ENCODE measurements at places on chromosomes 16 and 17.
A peak's percentile ranks its signal among the peaks of the same experiment; 100 is the strongest.

DNA sequence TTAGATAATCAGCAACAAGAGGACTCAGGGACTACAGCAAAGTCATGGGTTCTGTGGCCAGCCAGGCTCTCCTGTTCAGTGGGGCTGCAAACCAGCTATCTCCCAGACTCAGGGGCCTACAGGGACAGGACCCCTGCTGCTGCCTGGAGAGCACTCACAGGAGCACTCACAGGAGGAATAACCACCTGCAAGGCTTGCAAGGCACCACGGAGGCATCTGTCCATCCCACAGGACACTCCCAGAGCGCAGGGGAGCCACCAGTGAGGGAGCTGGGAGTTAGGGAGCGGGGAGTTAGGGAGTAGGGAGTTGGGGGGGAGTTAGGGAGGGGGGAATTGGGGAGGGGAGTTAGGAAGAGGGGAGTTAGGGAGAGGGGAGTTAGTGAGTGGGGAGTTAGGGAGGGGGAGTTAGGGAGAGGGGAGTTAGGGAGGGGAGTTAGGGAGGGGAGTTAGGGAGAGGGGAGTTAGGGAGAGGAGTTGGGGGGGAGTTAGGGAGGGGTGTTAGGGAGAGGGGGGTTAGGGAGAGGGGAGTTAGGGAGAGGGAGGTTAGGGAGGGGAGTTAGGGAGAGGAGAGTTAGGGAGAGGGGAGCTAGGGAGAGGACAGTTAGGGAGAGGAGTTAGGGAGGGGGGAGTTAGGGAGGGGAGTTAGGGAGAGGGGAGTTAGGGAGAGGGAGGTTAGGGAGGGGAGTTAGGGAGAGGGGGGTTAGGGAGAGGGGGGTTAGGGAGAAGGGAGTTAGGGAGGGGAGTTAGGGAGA lies 5.7 kb downstream of the CANT1 start:
- peak; percentile 35 for DNase-seq

DNA sequence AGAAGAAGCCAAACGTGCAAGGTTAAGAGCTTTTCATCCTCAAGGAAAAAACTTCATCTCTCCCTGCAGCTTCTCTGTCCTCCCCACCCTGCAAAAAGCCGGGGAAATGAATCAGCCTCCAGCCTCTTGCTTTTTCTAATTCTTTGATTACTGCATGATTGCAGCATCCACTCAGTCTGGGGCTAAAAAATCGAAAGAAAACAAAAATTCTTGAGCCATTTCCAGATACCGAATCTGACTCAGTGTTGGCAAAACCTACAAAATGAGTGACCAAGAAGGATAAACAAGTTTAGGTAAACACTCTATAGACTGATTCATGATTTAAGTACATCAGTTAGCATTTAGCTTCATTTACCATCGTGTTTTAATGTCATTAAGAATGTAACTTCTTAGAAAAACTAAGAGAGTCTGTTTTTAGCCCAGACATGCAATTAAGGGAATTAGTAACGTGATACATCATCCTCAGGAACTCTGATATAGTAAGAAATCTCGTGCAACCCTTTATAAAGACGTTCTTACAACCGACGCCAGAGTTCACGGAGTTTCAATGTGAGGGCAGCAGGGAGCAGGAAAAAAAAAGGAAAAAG lies 287.3 kb upstream of the FOXF1 start:
- DNase-seq = no peak

DNA sequence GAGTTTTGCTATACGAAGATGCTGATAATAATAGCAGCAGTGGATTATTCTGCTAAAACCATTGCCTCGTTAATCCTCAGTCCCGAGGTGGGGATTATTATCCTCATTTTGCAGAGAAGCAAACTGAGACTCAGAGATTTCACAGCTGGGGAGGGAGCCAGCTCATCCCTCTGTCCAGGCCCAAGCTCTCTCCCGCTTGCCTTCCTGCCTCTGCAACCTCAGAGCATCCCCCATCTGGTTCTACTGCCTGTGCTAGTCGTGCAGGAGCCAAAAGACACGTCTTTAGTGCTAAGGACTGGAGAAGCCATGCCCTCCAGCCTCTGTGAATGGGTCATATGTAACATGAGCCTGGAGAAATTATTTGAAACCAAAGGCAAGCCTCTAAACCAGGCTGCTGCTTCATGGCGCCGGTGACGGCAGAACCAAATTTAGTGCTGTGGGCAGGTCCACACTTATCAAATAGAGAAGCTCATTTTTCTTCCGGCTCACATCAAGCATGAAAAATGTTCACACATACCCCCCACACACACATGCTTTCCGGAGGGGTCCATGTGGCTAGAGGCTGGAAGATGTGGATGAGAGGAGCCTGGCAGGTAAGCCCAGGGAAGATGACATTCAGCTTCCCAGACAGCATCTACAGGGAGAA lies 13.5 kb downstream of the MAPT start:
- no peak for DNase-seq

DNA sequence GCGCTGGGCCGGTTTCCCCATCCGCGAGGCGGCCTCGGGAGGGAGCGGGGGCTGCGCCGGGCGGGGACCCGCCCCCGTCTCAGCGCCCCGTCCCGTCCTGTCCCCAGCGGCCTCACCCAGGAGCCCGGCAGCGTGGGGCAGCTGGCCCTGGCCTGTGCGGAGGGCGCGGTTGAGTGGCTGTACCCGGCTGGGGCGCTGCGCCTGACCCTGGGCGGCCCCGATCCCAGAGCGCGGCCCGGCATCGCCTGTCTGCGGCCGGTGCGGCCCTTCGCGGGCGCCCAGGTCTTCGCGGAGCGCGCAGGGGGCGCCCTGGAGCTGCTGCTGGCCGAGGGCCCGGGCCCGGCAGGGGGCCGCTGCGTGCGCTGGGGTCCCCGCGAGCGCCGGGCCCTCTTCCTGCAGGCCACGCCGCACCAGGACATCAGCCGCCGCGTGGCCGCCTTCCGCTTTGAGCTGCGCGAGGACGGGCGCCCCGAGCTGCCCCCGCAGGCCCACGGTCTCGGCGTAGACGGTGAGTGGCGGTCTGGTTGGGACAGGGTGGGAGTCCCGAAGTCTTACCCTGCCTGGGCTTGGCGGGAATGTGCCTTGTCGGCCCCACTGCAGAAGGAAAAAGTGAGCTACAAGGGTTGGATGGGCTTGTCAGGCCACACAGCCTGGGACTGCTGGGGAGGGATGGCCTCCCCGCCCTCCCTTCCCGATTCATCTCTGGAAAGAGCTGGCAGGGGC lies 720 bp downstream of the METRN start:
- DNase-seq = no peak

GRCh38 chr17:4444782-4445473 lies 11.2 kb downstream of the SPNS3 start:
- no peak for DNase-seq

DNA sequence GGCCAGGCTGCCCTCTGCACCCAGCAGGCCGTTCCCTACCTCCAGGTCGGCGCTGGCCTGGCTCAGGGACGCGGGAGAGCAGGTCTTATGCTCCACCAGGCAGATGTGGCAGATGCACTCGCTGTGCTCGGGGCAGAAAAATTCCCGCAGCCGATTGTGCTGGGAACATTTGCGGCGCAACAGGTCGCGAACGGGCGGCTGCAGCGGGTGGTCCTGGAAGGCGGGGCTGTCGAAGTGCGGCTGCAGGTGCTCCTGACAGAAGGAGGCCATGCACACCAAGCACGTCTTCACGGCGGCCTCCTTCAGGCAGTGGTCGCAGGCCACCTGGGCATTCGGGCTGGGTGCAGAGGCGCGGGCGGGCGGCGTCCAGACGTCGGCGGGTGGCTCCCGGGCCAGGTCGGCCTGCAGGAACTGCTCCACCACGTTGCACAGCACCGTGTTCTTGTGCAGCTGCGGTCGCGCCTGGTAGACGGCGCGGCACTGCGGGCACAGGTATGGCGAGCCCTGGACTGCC lies 439 bp downstream of the TRIM25 start:
- no peak for DNase-seq

DNA sequence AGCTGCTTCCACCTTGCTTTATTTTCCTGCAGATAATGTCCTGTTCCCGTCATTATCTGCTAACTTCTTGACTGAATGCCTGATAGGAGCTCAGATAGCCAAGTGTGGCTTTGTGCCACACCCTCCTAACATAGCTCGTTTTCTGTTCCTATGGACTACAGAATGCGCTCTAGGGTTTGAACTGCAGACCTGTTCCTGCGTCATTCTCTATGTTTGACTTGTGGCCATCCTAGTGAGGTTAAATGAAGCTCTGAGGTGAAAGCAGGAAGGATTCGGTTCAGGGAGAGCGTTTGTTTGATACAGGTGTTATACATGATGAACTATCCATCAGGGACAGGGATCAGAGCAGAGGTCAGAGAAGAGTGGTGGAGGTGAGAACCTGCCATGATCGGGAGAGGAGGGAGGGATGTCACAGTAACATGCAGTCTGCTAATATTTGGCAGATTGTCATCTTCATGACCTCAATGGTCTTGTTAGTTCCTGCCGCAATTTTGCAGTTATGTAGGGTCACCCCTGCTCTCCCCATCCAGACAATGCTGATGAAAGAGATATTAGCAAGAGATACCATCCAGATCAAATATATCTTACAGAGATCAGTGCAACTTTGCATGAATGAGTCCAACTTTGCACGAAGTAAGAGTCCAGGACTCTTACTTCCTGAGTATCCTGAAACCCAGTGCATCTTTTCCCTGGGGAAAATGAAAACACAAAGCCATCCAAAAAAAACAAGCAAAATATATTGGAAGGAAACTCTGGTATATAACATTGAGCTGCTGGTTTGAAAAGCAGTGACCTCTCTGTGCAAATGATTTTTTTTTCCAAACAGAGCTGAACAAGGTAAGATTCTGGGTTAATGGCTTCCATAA lies 32.8 kb downstream of the MPHOSPH6 start:
- no peak for DNase-seq

- peak; percentile 68 for DNase-seq
These were observed 3.6 kb upstream of the MEOX1 start for GRCh38 chr17:43665084-43665936.

DNA sequence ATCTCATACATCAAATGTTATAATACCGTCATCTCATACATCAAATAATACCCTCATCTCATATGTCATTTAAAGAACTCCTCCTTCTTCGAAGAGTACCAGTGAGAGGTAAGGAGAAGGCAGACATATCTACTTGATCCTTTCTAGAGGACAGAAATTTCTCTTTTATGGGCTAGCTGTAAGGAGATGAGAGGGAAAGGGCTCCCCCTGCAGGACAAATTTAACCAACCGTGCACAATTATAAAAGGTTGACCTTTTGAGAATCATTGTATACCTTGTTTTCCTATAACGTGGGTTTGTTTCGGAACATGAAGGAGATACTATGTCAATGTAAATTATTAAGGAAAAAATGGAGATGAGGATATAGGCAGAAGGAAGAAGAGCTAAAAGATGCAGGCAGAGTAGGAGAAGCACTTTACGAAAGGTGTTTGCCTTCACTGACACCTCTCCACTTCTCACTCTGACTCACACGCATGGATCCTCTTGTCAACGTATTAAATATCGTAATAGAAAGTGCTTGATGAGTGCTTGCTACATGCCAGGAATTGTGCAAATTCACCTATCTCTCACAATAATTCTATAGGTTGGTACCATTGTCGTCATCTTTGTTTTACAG lies 465.9 kb upstream of the ERCC4 start:
- no peak for DNase-seq

DNA sequence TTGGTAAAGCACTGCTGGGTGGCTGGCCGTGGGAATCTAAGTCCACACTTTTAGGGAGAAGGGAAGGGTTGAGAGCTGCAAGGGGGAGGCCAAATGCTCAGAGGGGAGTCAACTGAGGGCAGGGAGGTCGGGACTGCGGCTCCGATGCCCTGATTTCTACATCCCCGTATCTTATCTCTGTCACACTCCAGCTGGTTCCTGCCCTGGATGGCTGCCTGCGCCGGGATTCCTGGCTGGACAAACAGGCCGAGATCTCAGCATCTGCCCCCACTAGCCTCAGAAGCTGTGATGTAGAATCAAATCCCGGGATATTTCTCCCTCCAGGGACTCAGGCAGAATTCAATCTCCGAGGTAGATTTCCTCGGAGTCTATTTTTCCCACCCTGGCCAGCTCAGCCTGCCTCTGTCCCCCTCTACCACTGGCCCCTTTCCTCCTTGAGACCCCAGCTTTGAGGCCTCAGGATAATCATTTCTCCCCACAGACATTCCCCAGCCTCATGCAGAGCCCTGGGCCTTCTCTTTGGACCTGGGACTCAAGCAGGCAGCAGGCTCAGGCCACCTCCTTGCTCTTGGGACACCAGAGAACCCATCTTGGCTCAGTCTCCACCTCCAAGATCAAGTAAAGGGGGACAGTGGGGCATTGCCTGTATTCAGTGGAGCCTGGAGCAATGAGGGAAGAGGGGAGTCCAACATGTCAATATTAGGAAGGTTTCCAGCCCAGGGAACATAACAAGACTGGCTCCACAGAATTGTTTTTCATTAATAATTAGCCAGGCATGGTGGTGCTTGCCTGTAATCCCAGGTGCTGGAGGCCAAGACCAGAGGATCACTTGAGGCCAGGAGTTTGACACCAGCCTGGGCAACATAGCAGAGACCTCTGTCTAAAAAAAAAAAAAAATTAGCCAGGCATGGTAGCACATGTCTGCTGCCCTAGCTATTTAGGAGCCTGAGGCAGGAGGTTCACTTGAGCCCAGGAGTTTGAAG lies 1.8 kb downstream of the SHBG start:
- DNase-seq = no peak

DNA sequence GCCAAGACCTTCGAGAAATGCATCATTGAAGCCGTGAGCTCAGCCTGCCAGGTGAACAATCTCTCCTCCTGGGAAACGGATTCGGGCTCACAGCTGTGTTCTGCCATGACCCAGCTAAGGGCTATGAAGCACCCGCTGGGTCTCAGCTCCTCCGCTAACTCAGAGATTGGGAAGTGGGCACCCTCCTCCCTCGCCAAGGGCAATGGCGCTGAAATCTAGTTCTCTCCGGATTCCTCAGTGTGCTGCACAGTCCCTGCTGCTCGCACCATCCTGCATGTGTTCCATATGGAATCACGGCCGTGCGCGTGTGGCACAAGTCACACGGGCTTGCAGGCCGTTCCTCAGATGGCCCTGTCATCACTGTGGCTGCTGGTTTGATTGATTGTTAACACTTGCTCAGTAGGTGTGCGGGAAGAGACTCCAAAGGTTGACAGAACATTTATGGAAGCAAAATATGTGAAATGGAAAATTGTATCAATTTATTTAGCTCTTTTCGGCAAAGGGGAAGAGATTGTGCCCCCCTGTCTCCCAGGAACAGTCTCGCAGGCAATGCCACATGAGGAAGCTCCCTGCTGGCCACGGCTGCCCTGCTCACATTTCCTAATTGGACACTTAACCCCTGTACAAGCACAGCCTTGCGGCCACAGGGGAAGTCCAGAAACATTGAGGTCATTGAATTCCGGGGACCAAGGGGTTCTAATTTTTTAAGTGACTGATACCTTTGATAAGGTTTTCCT lies 58.8 kb downstream of the RNF213 start:
- DNase-seq = peak; percentile 42

DNA sequence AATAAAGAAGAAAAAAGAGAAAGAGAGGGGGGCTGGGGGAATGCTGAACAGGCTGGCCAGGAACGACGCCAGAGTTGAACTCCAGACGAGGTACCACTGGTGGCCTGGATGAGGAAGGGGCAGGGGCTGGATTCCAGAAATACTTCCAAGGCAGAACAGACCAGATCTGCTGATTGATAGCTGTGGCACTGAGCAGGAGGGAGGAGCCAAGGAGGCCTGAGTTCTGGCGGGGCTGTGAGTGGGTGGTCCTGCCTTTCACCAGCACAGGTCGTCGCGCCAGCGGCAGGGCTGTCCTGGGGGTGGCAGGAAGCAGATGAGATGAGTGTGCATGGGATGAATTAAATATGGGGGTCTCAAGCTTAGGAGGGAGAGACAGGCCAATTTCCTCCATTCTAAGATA lies 5.5 kb downstream of the CCDC42 start:
- DNase-seq = no peak

- no peak for DNase-seq
These were observed 43.4 kb upstream of the CA10 start for GRCh38 chr17:52201767-52202519.
